ENCODE measurements at places on chromosomes 7 and 10.

DNA sequence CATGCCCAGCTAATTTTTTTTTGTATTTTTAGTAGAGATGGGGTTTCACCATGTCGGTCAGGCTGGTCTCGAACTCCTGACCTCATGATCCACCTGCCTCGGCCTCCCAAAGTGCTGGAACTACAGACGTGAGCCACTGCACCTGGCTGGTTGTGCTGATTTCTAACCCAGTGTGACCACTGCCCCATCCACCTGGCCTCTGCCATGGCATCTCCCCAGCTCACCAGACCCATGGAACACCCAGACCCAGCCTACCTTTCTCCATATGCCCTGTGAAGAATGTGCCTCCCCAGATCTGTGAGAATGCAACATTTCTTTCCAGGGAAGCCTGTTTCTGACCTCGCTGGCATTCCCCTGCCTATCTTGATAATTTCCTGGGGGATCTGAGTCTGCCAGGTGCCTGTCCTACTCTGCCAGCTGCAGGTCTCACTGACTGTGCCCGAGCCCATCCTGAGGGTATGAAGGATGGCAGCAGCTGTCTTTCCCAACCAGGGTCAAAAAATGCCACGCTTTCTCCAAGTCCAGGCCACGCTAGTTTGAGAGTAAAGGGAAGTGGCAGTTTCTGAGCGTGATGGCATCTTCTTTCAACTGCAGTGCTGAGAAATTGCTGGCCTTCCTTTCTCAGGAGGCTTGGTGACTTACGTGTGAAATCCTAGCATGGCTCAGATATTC, 324.4 kb upstream of the ZNF32 start:
- DNase-seq, result no peak
- peaks cover 1% of the 10 kb centered on the region for H3K27me3 ChIP-seq
- no peak overlapping the region for H3K27ac ChIP-seq
- no peak overlapping the region for H3K4me3 ChIP-seq
- H3K4me1 ChIP-seq, result no peaks in the 10 kb centered on the region

DNA sequence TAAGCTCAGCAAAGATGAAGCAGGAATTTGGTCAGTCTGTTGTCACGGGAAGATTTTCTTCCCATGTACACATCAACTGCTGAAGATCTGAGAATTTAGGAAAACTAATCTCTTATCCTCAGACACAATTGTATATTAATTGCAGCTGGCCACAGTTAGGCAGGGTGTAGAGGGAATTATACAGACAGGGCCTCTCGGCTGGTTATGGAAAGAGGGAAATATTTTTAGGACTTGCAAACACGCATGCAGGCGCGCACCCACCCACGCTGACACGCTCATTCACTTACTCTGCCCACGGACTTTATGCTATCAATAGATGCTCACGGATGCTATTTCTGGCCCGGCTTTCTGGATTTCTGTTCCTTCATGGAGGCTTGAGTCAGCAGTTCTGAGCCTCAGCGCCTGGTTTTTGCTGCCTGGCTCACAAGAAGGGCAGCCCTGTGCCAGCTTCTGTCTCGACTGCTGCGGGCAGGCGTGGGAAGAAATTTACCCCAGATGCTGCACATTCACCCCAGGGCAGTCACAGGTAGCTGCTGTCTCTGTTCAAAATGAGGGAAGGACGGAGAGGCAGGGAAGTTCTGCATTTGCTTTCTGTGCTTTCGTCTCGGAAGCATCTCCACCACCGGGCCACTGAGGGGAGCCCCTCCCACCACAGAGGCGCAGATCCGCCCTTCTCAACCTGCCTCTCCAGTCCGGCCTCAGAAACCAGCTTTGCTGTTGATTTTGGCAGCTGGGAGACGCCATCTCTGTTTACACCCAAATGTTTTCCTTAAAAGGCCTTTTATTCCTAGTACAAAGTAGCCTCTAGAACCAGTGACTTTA, 116.3 kb upstream of the BTBD16 start:
- H3K27me3 ChIP-seq, result no peaks in the 10 kb centered on the region
- no peaks in the 10 kb centered on the region for H3K4me1 ChIP-seq
- no peak overlapping the region for H3K27ac ChIP-seq
- no peak overlapping the region for H3K4me3 ChIP-seq

DNA sequence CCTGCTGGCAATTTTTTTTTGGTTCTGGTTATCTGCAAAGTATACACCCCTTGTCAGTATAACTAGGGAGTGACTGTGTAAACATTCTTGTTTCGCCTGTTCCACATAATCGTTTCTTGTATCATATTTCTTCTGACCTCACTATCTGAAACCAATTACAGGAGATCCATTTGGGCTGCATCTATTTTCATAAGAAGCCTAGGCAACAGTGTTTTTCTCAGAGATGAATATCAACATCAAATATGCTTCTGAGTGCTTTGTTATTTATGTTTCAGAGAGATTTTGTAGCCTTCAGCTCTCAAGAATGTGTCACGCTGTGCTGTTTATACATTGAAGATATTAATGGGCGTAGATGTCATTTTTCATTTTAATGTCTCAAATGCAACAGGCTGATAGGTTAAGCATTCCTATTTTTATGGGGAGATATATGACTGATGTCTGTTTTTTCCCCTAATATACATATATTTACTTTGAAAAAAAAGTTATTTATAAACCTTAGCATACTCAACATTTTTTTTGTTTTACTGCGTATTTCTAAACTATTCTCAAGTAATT, 115.5 kb downstream of the FOXP2 start:
- no peak overlapping the region for H3K27ac ChIP-seq
- H3K4me1 ChIP-seq, result peaks cover 7% of the 10 kb centered on the region
- no peak overlapping the region for H3K4me3 ChIP-seq
- H3K27me3 ChIP-seq, result no peaks in the 10 kb centered on the region
- DNase-seq, result no peak

DNA sequence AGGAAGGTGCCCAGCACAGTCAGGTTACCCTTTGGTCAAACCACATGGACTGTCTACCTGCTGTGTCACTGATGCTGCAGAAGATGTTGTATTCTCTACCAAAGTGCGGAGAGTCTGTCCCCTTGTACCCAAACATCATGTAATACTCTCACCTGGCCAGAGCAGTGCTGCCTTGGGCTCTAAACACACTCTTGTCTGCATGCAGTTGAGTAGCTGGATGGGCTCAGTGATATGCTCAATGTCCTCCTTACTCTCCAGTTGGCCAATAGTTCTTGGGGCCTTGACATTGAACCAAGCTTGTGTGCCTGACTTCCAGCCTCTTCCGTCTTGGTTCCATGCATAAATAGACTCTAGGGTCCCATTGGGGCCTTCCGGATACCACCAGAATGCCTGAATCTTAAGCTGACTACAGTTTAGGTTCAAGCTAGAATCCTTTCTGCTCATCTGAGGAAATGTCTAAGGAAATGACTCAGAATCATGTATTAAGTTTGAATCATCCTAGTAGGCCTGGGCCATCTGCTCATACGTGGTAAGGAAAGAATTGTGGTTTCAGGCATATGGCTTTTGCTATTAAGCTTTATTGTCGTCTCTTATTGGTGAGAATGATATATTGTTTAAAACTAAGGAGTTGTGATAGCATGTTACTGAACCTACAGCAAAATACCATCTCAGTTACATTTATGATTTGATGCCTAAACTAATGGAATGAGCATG, 118.0 kb downstream of the OTUD1 start:
- H3K4me3 ChIP-seq, result no peak overlapping the region
- no peak for DNase-seq
- H3K36me3 ChIP-seq, result no peaks in the 10 kb centered on the region
- H3K27ac ChIP-seq, result no peak overlapping the region
- no peaks in the 10 kb centered on the region for H3K27me3 ChIP-seq

- peaks cover 34% of the 10 kb centered on the region for H3K36me3 ChIP-seq
- no peak overlapping the region for H3K4me3 ChIP-seq
- H3K27ac ChIP-seq, result peak overlapping the region; percentile 74
- peak; percentile 48 for DNase-seq
- no peaks in the 10 kb centered on the region for H3K27me3 ChIP-seq
These were observed 19.1 kb upstream of the SPOCK2 start for GRCh38 chr10:72107325-72108003.

- H3K27me3 ChIP-seq, result no peaks in the 10 kb centered on the region
- H3K27ac ChIP-seq, result no peak overlapping the region
- no peak for DNase-seq
- H3K4me1 ChIP-seq, result no peaks in the 10 kb centered on the region
- H3K36me3 ChIP-seq, result no peaks in the 10 kb centered on the region
These were observed 375.3 kb downstream of the DPP6 start for GRCh38 chr7:154427533-154427932.

GRCh38 chr7:12110425-12110824, 100.7 kb upstream of the TMEM106B start:
- H3K4me1 ChIP-seq, result peaks cover 47% of the 10 kb centered on the region
- H3K27me3 ChIP-seq, result no peaks in the 10 kb centered on the region
- H3K36me3 ChIP-seq, result peaks cover 11% of the 10 kb centered on the region

- DNase-seq, result no peak
- no peaks in the 10 kb centered on the region for H3K27me3 ChIP-seq
- H3K36me3 ChIP-seq, result no peaks in the 10 kb centered on the region
- no peak overlapping the region for H3K4me3 ChIP-seq
These were observed 14.8 kb upstream of the ANKRD1 start for GRCh38 chr10:90935581-90936275.

DNA sequence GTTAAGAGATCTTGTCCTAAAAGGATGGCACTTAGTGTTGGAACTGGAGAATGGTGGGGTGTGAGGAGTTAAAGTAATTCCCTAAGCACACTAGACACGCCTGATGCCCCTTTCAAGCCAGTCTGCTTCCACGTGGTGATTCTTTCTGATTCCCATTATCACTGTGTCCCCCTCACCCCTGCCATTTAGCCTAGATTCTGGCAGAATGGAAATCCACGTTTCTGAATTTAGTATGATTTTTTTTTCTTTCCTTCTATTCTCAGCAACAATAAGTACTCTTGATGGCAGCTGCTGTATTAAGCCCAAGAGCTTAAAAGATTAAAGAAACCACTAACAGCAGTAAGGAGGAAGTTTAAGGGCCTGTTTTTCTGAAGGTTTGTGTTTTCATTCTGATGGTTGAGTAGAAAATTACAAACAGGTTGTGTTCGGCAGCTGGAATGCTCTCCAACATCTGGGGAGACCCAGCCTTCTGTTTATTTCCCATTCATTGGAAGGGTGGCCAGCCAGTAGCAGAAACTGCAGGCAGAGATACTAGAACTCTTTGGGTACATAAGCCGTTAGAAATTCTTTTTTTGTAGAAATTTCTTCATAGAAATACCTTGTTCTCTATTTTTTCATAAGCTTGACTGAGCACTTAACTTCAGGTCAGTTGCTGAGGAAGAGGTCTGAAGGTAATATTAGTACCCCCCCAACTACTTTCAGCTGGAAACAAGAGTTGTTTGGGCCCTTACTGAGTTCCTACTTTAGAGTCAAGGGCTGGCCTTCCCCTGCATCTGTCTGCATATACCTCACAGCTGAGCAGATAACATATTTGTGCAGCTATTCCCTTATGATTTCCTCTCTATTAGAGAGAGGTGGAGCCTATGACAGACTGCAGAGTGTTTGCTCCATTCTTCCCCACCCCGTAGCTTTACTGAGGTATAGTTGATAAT, 355.1 kb downstream of the AUTS2 start:
- no peak overlapping the region for H3K4me3 ChIP-seq
- H3K36me3 ChIP-seq, result no peaks in the 10 kb centered on the region
- no peaks in the 10 kb centered on the region for H3K4me1 ChIP-seq
